Astrocyte of the hippocampus (primary cell): ENCODE measurements at places on chromosomes 12 and 14.

DNA sequence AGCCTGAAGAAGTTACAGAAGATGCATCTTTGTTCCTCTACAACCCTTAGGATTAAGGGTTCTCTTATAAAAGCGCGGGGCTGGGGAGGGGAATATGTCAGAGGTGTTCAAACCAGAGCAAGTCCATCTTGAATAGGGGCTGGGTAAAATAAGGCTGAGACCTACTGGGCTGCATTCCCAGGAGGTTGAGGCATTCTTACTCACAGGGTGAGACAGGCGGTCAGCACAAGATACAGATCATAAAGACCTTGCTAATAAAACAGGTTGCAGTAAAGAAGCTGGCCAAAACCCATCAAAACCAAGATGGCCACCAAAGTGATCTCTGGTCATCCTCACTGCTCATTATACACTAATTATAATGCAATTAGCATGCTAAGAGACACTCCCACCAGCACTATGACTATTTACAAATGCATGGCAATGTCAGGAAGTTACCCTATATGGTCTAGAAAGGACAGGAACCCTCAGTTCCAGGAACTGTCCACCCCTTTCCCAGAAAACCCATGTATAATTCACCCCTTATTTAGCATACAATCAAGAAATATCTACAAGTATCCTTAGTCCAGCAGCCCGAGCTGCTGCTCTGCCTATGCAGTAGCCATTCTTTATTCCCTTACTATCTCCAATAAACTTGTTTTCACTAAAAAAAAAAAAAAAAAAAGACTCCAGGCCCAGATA, 108.1 kb upstream of the FOXN3 start:
- no peak for DNase-seq

DNA sequence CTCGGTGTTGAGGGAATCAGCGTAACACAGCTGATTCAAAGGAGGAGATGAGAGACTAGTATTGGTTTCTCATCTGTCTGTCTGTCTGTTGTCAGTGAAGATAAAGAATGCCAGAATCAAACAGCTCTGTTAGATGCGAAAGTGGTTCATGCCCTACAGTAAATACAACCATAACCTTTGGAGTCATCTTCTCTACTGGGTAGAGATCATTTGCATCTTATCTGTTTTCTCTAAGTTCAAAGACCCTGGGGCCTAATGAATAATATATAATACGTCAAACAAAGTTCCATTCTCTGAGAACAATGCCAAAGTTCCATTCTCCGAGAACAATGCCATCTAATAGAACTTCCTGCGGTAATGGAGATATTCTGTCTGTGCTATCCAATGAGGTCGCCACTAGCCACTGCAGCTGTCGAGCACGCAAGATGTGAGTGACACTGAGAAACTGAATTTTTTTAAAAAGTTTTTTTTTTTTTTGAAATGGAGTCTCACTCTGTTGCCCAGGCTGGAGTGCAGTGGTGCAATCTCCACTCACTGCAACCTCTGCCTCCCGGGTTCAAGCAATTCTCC, 6.6 kb downstream of the IL31 start:
- no peak for DNase-seq

- no peak for DNase-seq
Measured at GRCh38 chr12:3959799-3960560, 86.8 kb upstream of the PARP11 start.

DNA sequence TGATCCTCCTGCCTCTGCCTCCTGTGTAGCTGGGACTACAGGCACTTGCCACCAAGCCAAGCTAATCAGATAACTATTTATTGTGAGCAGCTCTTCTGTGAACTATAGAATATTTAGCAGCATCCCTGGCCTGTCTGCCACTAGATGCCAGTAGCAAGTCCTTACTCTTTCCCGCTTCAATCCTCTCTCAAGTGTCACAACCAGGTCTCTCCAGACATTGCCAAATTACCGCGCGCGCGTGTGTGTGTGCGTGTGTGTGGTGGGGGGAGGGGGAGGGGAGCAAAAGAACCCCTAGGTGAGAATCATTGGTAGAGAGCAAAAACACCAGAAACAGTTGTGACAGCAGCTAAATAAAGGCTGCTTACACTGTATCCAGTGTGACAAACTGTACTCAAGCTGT, 49.9 kb downstream of the PPP2R5E start:
- peak; percentile 36 for DNase-seq

GRCh38 chr12:71763677-71764379, 9.2 kb downstream of the RAB21 start:
- DNase-seq, result no peak

DNA sequence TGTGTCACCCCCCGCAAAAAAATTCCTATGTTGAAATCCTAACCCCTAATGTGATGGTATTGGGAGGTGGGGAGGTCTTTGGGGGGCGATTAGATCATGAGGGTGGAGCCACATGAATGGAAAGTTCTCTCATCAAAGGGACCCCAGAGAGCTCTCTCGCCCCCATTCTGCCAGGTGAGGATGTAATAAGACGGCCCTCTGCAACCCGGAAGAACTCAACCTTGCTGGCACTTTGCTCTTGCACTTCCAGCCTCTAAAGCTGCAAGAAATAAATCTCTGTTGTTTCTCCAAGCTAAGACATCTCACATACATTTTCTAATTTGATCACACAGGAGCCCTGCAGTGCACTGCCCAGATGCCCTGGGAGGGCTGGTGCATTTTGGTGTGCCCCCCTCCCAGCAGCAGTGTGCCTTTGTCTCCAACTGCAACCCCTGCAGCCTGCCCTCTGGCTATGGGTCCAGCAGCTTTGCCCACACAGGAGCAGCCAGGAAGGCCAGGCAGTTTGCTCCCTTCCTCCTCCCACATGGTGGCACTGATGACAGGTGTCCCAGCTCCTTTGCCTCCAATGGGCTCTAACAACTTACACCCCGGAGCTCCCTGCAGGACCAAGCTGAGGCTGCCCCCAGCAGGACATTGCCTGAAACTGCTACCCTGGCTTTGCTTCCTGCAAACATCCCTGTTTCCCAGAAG, 59.3 kb downstream of the C14orf132 start:
- DNase-seq, result peak; percentile 73

GRCh38 chr14:71550367-71550766, 381.9 kb upstream of the RGS6 start:
- DNase-seq, result no peak

DNA sequence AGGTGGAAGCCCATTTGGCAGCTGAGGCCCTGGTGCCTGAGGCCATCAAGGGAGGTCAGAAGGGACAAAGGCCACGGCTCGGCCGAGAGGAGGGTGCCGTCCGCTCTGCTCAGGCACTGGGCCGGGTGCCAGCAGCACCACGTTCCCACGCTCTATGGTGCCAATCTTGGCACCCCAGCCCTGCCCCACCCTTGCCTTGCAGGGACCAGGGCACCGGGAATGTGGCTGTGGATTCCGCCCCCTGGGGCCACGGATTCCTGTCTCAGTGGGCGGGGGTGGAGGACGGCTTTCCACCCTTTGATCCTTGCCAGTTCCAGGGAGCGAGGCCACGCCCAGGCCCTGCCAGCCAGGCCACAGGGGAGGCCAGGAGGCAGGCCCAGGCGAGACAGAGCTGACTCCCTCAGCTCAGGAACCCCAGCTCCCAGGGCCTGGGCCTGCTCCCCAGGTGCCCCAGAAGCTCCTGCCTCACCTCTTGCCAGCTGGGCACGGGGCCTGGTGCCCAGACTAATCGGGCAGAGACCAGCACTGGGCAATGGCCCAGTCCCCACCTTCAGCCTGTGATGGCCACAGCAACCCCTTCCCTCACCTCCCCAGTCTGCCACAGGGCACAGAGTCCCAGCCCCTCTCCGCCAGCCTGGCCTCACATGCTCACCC, 26.4 kb upstream of the GPR132 start:
- DNase-seq, result peak; percentile 90

- no peak for DNase-seq
Measured at GRCh38 chr14:91241863-91242262, 2.6 kb downstream of the GPR68 start.

DNA sequence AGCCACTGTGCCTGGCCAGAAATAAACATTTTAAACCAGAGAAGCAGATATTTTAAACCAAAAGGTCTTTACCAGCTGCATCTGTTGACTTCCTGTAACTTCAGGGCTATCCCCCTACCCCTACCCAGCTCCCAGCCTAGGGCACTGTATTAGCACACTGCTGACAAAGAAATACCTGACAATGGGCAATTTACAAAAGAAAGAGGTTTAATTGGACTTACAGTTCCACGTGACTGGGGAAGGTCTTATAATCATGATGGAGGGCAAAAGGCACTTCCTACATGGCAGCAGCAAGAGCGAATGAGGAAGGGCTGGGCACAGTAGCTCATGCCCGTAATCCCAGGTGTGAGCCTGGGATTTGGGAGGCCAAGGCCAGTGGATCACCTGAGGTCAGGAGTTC, 26.0 kb downstream of the GEMIN2 start:
- no peak for DNase-seq

DNA sequence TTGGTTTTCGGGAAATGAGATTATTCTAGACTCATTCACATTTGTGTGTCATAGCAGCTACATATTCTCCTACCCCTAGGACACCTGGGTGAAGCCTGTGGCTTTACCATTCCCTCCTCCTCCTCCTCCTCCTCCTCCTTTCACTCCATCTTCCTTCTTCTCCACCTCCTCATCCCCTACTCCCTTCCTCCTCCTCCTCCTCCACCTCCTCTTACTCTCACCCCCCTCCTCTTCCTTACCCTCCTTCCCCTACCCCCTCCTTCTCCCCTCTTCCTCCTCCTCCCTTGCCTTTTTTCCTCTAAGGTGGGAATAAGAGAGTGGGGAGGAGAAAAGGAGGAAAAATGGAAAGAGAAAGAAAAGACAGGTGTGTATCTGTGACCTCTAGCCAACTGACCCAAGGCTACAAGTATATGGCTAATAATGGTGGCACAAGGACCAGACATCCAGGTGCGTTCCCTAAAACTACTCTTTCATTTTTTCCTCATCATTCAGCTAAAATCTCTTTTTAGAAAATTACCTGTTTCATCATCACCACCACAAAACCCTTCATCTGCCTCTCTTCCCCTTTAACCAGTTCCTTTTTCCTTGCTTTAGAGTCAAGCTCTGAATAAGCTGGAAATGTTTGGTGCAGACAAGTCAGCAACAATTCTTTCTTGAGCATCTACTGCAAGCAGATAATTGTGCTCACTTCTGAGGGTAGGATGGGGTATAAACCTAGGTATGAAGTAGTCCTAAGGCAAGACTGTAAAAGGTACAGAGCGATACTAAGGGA, 149.8 kb upstream of the FOXN3 start:
- DNase-seq, result no peak

DNA sequence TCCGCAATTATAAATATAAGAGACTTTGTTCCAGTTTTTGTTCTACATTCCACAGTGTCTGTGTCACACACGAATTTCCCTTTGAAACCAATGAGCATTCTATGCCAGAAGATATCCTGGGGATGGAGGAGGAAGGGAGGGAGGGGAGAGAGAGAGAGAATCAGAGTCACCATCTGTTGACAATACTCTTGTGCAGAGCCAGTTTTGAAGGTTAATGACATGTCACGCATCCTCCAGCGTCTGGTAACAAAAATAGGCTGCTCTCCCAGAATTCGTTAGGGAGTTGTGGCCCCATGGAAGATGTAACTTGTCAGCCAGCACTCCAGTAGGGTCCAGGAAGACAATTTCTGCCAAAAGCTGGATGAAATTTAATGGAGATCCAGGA, 213.5 kb upstream of the KRR1 start:
- DNase-seq, result peak; percentile 82

- no peak for DNase-seq
Measured at GRCh38 chr12:93536766-93537488, 35.5 kb upstream of the SOCS2 start.

- no peak for DNase-seq
Measured at GRCh38 chr12:21718403-21718802, 56.1 kb downstream of the KCNJ8 start.

- DNase-seq, result no peak
Measured at GRCh38 chr14:80545935-80546854, 334.9 kb upstream of the DIO2 start.

GRCh38 chr14:47065326-47065725, 413.7 kb upstream of the RPL10L start:
- no peak for DNase-seq
